ENCODE measurements at places on chromosomes 6 and 20. TPM values are rescaled to one million over a fixed set of nuclear protein-coding genes. Genes with fewer than 3 reads are reported as not detected.

Gene THBS2
- 1,102 TPM for total RNA-seq

Gene RALY
- 72.5 TPM for total RNA-seq

Gene PROKR2
- total RNA-seq = not detected

Gene HEY2
- total RNA-seq = 2.2 TPM

Gene FAM83C
- total RNA-seq = not detected

Gene ELOVL4
- 6.8 TPM for total RNA-seq

Gene GHRH
- total RNA-seq = not detected

Gene C20orf202
- total RNA-seq = not detected

Gene EEF1A2
- not detected for total RNA-seq

Gene SPATS1
- not detected for total RNA-seq

Gene TBX18
- total RNA-seq = 64.1 TPM
